GM23248 (cell line): ENCODE measurements at places on chromosomes 2 and 18.

DNA sequence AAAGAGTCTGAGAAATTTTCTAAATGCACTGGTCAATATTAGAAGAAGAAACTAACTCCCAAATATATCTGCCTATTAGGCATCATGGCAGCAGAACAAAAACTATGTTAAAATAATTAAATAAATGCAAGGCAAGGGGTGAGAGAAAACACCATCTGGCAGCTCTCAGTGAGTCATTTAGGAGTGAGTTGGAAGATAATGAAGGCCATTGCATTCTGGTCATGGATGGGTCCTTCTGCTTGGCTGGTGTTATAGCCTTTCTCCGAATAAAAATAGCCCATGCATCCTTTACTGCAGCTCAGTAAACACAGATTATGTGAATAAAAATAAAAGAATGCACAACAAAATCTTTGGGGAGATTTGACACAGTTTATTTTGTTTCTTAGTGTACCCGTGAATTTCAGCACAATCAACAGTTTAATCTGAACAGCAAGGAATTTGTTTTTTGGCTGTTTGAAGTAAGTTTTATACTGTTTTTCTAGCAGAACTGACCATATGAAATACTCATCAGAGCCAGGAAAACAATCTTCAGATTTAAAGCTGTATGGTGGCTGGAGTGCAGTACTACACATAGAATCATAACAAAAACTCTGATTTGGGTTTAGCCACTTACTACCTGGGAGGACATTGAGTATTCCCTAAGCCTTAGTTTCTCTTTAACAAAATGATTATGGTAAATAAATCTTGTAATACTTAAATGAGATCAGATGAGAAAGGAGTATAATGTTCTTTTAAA, 225.1 kb upstream of the ITGA4 start:
- peak; percentile 13 for DNase-seq

- DNase-seq, result peak; percentile 55
Observed at GRCh38 chr2:142037066-142037465, 93.8 kb downstream of the LRP1B start.

GRCh38 chr18:39406941-39407340, 1841.3 kb upstream of the CELF4 start:
- no peak for DNase-seq

GRCh38 chr18:56902653-56903052, 244.2 kb upstream of the BOD1L2 start:
- no peak for DNase-seq

DNA sequence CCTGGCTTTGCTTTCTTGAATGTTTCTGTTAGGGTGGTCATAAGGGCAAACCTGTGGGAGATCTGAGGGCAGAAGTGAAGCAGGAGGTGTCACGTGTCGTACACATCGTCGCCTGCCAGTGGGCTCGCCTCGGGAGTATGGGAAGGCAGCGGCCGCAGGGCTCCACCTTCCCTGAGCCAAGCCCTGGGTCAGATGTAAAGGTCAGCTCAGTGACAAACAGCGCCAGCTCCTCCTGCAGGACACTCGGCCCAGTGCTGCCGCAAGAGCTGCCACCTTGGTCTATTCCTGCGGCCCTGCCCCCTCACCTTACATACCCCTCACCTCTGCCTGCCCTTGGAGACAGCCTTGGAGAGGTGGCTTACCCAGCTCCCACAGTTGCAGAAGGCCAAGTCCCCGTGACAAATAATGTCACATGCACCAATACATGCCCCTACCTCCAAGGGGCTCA, 64.2 kb downstream of the PSMG2 start:
- DNase-seq, result no peak

GRCh38 chr18:34315591-34316352, 91.1 kb upstream of the NOL4 start:
- no peak for DNase-seq

DNA sequence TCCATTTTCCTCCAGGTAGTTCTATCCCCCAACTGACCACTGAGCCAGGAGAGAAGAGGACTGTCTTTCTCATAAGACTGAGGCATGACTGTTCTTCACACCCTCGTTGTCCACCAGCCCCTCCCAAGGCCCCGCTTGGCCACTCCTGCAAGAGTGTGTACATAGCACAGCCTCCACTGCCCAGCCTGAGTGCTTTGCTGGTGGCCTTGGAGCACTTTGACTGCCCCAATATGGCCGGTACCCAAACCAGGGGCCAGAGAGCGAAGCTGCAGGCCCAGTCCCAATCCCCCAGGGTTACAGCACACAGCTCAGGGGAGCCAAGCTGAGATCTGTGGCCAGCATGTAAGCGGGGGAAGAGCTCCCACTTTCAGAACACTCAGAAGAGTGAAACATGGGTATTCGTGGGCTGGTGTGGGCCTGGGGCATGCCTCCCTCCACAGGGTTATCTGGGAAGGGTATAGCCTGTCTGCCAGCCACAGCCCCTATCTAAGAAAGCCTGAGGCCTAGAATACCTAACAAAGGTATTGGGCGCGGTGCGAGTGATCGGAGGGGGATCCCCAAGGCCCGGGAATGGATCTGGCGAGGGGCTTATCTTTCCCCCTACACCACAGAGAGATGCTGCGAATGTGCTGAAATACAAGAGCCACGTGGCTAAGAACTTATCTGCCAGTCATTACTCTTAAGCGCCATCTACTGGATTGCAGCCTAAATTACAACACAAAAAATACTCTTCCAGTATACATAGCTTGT, 163.8 kb downstream of the WDPCP start:
- peak; percentile 41 for DNase-seq

DNA sequence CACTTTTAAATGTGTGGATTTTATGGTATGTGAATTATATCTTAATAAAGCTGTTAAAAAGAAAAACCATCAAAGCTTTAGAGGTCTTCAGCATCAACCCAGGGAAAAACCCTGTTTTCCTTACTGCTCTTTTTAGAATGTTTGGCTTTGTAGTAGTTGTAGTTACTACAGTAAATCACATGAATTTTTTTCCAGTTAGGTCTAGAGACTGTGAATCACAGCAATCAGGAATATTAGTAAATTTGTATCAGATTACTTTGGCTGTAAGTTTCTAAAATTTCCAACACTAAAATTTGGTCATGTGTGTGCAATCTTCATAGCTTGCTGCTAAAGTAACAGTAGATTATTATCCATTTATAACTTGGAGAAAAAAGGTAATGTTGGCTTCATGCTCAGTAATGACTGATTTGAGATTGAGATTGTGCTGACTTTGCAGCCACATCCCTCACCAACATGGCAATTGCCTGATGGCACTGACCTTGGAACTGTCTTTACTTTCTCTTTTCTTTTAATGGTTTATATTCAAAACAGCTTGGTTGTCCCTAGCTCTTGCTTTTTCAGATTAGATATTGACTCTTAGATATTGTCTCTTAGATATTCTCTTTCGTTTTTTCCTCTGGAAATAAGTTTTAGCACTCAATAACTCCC, 41.1 kb downstream of the LCLAT1 start:
- peak; percentile 41 for DNase-seq

- no peak for DNase-seq
Observed at GRCh38 chr2:62854600-62855514, 149.3 kb downstream of the EHBP1 start.

DNA sequence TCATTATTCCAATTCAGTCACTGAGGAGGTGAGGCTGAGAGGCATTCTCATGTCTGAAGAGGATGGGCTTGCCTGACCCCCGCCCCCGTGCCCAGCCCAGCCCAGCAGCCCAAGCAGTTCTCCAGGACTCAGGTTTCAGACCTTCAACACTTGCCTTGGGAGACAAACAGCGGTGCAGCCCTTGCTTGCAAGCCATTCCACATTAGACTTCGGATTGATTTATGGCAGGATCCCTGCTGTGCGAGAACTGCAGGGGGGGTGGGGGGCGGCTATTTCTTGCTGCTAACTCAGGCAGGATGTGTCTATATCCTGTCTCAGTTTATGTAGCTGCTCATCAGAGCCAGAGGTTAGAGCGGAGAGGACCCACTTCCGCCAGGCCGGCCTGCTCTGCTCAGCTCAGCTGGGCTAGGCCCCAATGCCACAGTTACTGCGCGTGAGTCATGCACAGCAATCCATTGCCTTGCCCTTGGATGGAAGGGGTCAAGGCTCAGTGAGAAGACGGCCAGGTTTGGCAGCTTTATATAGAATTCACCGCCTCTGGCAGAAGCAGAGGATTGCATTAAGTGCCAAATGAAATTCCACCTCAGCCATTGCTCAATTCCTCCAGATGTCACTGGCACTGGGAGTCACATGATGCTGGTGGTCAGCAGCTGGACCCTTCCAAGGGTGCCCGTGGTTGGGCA, 1.8 kb downstream of the GYPC start:
- DNase-seq, result peak; percentile 99

- DNase-seq, result peak; percentile 54
Observed at GRCh38 chr2:46615986-46616485, 136.7 kb downstream of the TMEM247 start.

GRCh38 chr2:179936654-179937053, 70.4 kb downstream of the CWC22 start:
- DNase-seq, result peak; percentile 29

GRCh38 chr2:117500721-117501120, 313.8 kb upstream of the DDX18 start:
- no peak for DNase-seq

GRCh38 chr2:50509852-50510251, 522.1 kb downstream of the NRXN1 start:
- no peak for DNase-seq

DNA sequence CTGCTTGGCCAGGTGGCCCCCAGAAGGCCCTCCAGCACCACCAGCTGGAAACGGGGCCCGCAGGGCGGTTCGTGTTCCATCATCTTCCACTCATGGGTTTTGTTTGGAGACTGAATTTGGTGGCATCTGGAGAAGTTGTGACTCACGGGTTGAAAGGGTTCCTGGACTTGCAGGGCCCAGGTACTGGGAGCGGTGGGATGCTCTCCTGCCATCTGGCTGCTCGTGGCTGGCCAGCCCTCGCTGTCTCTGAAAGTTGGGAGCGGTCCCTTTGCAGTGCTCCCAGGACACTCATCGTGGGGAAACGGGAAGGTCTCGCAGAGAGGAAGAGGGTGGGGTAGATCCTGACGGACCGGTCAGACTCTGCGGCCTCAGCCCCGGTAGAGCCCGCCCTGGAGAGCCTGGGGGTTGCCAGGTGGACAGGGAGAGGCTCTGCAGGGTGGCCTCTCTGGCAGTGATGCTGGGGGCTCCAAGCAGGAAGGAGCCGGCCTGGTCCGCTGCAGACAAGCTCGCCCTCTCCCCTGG, 47.5 kb downstream of the TWIST2 start:
- peak; percentile 78 for DNase-seq

DNA sequence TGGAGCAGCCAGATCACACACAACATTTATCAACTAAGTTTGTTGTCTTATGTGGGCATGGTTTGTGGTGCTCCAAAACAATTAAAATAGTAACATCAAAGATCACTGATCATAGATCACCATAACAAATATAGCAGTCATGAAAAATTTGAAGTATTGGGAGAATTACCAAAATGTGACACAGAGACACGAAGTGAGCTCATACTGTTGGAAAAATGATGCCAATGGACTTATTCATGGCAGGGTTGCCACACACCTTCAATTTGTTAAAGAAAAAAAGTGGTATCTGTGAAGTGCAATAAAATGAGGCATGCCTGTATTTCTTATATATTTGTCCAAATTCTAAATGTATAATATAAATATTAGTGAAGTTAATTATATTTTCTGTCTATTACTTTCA, 42.9 kb upstream of the CABYR start:
- DNase-seq, result peak; percentile 87

- DNase-seq, result no peak
Observed at GRCh38 chr2:128405467-128405900, 86.8 kb upstream of the HS6ST1 start.

- DNase-seq, result no peak
Observed at GRCh38 chr2:205387350-205388055, 294.8 kb upstream of the NRP2 start.

DNA sequence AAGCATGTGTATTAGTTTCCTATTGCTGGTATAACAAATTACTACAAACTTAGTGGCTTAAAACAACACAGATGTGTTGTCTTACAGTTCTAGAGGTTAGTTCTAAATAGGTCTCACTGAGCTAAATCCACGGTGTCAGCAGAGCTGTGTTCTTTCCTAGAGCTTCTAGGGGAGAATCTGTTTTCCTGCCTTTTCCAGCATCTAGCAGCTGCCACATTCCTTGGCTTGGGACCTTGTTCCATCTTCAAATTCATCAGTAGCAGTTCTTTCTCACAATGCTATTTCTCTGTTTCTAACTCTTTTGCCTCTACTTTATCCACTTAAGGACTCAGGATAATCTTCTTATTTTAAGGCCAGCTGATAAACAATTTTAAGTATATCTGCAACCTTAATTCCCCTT, 32.2 kb upstream of the CREB1 start:
- DNase-seq, result no peak

DNA sequence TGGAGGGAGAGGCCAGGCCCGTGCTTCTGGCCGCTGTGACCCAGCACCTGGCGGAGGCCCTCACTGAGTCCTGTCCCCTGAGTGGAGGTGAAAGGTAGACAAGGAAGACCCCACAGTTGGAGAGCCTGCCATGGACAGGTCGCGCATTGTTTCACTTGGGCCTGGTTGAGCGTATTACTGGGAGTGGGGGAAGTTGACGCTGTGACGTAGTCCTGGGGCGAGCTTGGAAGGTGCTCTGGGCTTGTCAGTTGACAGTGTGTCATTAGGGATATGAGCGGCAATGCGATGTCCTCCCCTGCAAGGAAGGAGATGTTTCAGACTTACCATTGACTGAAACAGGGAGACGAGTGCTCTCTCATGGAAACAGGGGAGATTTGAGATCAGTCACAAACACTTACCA, 127.1 kb downstream of the SH3RF3 start:
- DNase-seq, result no peak

DNA sequence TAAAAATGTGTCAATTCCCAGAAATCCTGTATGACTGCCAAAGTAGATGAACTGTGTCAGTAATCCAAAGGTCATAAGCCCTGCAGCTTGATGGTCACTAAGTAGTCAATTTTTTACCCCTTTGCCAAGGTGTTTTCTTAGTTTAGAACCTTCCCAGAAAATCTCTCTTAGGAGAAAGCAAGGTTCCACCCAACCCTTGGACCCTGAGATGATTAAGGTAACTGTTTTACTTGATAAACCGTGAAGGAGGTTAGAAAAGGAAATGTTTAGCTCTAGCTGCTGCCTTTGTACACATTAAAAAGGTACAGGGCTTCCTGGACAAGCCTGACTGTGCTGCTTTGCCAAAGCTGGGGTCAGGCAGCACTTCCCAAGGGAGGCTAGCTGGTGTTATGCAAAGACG, 24.4 kb upstream of the LRP2 start:
- no peak for DNase-seq

GRCh38 chr18:79979843-79980242, 8.5 kb downstream of the TXNL4A start:
- DNase-seq, result no peak

GRCh38 chr2:234022424-234022823, 28.1 kb upstream of the SPP2 start:
- no peak for DNase-seq

- DNase-seq, result peak; percentile 95
Observed at GRCh38 chr2:241609859-241610793, 26.8 kb downstream of the THAP4 start.

GRCh38 chr18:45355944-45356520, 259.2 kb upstream of the SLC14A2 start:
- DNase-seq, result no peak

- no peak for DNase-seq
Observed at GRCh38 chr2:31950946-31951562, 59.8 kb downstream of the MEMO1 start.

- no peak for DNase-seq
Observed at GRCh38 chr2:198137733-198138132, 333.3 kb downstream of the PLCL1 start.
